ENCODE measurements at places on chromosomes 6 and 20. TPM values are rescaled to one million over a fixed set of nuclear protein-coding genes. Genes with fewer than 3 reads are reported as not detected.

DNA sequence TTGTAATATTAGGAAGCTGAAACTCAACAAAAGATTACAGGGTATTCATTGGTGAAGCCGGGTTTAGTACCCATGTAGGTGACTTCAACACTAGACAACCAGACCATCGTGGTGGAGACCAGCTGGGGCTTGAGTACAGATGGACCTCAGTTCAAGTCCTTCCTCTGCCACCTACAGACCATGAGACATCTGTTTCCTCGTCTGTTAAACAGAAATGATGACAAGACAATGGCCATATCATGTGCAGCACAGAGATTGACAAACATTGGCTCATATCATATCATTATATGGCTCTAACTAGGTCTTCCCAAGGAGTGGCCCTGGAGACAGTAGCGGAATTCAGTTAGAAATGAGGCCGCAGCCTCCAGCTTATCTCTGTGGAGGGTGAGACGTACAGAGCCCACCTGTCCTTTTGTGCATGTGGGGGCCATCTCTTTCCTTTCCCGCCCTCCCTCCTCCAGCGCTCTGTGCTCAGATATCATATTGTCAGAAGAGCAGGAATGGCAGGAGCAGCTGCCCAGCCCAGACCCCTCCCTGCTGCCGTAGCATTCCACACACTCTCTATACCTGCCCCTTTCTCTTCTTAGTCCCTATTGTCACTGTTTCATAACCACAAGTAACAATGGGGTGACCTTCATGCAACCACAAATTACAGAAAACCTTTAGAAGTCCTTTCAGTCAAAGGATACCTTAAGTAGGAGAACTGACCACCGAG, 75.1 kb downstream of the LY86 start:
- no peak for DNase-seq

The NMBR gene
- not detected for total RNA-seq

- DNase-seq, result no peak
These were observed 149.7 kb downstream of the AIG1 start for GRCh38 chr6:143210420-143210819.

GRCh38 chr20:45060294-45060693, 40.6 kb downstream of the KCNS1 start:
- DNase-seq, result no peak

GRCh38 chr20:55540013-55540412, 465.3 kb downstream of the CBLN4 start:
- no peak for DNase-seq

- no peak for DNase-seq
These were observed 42.0 kb upstream of the BCAS1 start for GRCh38 chr20:54112221-54112884.

DNA sequence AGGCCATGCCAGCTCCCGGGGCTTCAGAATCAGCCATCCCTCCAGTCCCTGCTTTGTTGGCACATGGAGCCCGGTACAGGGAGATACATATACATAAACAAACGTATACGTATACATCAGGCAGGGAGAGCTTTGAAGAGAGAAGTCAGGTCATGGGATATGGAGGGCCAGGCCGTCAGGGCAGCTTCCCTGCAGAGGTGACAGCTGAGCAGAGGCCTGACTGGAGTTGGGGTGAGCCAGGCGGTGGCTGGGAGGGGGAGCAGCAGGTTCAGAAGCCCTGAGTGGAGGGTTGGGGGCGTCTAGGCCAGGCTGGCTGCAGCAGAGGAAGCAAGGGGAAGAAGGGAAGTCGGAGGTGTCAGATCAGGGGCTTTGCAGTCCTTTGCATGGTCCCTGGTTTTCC, 61.7 kb downstream of the STK35 start:
- no peak for DNase-seq

The VNN1 gene
- 1.1 TPM for total RNA-seq

GRCh38 chr6:67736816-67737215, 898.3 kb upstream of the ADGRB3 start:
- no peak for DNase-seq

DNA sequence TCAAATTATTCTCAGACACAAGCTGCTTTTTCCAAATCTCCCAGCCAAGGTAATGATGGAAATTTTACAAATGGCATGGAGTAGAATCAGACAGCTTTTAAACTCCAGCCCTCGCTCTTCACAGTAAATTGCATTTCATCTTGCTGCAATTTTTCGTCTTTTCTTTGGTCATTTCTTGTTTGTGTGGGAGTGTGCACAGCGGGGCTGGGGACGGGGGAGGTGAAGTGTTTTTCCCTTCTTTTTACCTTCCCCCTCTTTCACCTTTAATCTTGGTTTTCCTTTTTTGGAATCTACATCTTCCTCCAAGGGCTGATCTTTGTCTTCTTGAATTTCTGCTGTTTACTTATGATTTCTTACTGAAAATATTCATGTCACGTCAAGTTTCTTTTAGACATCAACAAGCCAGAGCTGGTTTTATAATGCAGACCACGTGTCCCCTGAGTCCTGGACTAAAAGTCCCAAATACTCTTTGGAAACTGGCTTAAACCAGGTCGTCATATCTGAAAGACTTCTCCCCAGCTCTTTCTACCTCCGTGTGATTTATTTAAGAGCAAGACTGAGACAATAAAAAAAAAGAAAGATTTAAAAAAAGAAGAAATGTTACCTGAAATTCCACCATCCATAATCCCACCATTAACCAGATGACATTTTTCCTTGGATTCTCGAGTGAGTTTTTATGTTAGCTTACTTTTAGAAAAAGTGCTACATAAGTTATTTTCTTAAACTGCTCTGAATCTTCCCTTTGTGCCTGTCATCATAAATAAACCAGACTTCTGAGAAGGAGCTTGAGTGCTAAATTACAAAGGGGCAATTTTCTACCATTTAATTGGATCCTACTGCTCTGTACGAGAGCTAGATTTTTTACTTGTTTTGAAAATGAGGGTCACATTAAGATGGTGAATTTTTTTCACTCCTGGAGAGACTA, 52.0 kb downstream of the MAP3K5 start:
- DNase-seq, result no peak

DNA sequence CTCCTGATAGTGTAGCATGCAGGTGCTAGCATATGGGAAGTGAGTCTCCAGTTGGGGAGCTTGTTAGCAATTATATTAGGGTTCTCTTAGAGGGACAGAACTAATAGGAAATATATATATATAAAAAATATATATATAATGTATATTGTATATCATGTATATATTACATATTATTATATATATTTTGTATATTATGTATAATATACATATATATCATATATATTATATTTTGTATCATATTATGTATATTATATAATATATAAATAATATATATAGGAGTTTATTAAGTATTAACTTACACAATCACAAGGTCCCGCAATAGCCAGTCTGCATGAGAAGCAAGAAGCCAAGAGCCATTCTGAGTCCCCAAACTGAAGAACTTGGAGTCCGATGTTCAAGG, 84.2 kb downstream of the CDYL start:
- DNase-seq, result no peak

DNA sequence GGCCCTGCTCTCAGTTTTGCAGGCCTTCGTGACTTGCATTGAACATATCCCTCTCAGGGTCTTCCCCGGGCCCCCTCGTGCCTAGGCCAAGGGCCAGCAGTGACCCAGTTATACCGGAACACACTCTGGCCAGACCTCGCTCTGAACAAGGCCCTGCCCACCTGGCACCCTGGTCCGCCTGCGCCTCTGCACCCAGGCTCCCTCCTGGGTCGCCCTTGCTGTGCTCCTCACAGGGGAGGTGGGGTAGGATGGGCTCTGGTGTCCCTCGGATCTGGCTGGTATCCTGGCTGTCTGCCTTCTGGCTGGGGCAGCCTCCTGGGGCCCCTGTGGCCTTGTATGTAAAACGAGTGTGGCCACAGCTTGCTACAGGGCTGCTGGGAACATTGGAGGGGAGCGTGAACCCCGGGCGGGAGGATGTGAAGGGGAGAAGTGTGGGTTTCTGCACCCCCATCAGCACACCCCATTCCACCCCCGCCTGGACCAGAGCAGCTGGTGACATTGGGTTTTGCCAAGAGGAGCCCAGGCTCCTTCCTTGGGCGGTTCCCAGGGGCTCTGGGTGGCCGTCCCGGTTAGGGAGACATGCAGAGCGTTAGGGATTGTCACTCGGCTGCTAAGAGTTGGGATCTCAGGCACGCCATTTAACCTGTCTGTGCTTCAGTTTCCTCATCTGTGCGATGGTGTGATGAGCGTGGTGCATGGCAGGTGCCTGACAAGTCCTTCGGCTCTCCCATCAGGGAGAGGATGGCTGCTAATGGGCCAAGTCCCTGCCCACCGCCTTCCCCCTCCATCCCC, 17.5 kb downstream of the SRC start:
- DNase-seq, result no peak

GRCh38 chr6:35719404-35719829, 17.4 kb upstream of the ARMC12 start:
- no peak for DNase-seq

DNA sequence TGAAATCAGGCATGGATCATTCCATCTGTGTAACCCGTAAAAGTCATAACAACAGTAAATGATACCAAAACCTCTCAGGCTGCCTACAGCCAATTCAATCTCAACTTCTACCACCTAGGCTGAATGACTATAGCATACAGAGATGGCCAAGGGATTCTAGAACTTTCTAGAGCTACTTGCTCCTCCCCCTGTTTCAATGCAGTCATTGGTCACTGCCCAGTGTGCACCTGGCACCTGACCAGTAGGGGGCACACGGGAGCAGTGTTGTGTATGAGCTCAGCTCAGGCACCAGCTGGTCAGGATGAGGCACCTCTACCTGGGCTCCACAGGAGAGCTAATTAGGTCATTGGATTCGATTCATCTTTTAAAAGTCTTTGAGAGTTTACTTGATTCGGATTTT, 86.2 kb downstream of the PLEKHG1 start:
- no peak for DNase-seq

- DNase-seq, result no peak
These were observed 16.3 kb downstream of the MRPL14 start for GRCh38 chr6:44110966-44111365.

GRCh38 chr20:51624157-51624731, 81.7 kb upstream of the NFATC2 start:
- DNase-seq, result peak; percentile 48

DNA sequence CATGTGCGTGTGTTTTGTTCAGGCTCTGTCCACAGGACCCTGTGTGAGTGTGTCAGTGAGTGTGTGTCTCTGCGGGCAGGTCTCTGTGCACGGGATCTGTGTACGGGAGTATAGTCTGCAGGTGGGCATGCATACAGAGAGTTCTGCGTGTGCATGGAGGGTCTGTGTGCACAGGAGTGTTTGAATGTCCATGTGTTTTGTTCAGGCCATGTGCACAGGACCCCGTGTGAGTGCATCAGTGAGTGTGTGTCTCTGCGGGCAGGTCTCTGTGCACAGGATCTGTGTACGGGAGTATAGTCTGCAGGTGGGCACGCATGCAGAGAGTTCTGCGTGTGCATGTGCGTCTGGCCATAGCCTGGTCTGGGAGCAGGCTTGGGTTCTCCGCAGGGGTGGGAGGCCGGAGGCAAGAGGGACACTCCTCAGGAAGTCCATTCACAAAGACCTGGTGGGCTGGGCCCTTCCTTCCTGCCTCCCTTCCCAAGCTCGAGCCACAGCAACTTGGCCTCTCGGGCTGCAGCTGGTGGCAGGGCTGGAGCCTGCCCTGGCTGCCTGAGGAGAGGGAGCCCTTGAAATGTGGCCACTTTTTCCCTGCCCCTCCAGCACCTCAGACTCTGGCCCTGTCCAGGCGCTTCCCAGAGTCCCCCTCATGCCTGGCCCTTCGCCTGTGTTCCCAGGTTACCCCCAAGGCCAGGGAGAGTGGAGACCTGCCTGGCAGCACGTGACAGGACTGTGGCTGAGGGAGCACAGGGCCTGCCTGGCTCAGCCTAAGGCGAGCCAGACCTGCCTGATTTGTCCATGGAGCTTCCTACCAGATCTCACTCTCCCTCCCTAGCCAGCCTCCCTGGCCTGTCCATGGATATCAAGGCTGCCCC, 6.8 kb downstream of the HSPA12B start:
- no peak for DNase-seq

DNA sequence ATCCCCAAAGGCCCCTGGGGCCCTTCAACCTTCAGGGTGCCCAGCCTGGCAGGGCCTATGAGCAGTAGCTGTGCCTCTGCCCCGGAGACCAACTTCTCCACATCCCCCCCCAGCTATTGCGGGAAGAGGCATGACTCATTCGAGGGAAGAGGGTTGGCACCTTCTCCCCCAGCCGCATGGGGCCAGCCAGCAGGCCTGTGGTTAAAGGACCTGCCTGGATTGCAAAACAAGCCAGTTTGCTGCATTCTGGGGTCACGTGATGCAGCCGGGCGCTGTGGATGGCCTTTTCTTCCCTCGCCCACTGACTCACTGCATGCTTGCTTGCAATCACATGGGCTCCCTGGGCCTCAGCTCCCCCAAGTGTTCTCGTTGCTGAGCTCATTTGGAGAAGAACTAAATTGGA, 182.5 kb downstream of the MAFB start:
- DNase-seq, result peak; percentile 100

GRCh38 chr20:48771542-48771941, 56.3 kb downstream of the PREX1 start:
- no peak for DNase-seq

DNA sequence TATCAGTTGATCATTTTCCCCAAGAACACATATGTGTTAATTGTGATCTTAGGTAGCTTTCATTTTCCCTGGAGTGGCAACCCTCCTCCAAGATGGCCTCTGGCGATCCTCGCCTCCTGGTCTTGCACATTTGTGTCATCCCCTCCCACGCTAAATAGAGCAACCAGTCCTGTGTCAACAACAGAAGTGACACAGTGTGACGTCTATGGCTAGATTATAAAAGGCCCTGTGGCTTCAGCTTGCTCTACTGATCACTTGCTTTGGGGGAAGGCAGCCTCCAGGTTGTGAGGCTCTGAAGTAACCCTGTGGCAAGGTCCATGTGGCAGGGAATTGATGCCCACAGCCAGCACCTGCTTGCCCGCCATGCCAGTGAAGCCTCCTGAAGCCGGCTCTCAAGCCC, 30.6 kb upstream of the PPP1R14C start:
- DNase-seq, result no peak

DNA sequence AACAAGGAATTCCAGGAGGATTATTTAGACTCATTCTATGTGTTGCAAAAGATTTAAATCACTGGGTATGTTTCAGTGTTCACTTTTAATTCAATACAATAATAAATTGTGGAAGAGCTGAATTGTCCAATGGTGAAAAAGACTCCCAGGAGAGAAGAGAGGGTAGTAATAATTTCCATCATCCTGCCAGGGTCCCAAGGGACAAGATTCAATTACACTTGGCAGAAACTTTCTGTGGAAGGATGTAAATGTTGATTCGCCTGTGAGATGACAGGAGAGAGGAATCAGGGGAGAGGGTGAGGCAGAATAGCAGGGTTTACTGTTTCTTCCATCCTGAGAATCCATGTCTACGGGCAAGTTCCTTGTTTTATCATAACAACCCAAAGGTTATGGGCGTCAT, 342.7 kb downstream of the ESR1 start:
- DNase-seq, result no peak

DNA sequence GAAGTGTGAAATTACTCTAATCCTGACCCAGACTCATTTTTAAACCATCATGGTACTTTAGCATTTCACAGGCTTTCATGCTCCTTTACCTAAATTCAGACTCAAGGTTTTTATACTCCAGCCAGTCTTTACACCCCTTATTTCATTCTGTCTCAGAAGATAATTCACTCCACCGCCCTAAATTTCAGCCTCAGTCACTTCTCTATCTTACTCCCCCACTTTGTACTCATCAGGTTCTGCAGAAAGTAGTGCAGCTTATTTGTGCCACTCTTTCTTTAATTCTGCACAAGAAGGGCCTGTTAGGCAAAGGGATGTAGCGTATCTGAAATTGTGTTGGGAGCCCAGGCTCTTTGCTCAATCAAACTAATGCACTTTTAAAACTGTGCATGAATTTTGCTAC, 205.5 kb downstream of the ARHGAP18 start:
- DNase-seq, result no peak

The TPX2 gene
- 139 TPM for total RNA-seq

- no peak for DNase-seq
These were observed 506.6 kb upstream of the SULF2 start for GRCh38 chr20:48291896-48292295.

The CD40 gene
- total RNA-seq, result not detected

Data from MG63 (cell line).